Stimulated activated CD8-positive, alpha-beta memory T cell treated with anti-CD3 and anti-CD28 coated beads, Interleukin-7, amount 100 ng/mL, for 1 hour (primary cell): ENCODE measurements at places on chromosomes 7 and 10.

- no peak for DNase-seq
These were observed 5.5 kb downstream of the ZNF503 start for GRCh38 chr10:75395932-75396630.

- DNase-seq, result no peak
These were observed 957.2 kb downstream of the PCDH15 start for GRCh38 chr10:53843736-53844362.

GRCh38 chr7:32459788-32460187 lies 30.4 kb downstream of the LSM5 start:
- DNase-seq, result no peak

DNA sequence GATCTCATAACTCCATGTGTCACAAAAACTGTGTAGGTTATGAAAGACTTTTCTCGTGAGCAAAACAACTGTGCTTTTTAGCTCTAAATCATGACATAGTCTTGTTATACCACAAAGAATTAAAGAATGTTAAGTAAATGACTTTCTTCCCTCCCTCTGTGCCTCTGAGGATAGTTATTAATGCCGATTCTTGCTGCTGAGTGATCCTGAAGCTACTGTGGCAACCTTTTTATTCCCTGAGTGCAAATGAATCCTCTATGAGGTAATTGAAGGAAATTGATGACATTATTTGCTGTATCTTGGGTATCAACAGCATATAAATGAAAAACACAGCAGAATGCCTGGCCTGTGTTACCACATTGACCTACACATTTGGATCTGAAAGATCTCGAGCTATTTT lies 142.2 kb upstream of the HDAC9 start:
- DNase-seq, result no peak

- no peak for DNase-seq
These were observed 62.4 kb downstream of the CTTNBP2 start for GRCh38 chr7:117810642-117811512.

GRCh38 chr10:89352802-89353201 lies 25.0 kb downstream of the IFIT3 start:
- DNase-seq, result no peak
